ENCODE measurements at places on chromosomes 6 and 20.

DNA sequence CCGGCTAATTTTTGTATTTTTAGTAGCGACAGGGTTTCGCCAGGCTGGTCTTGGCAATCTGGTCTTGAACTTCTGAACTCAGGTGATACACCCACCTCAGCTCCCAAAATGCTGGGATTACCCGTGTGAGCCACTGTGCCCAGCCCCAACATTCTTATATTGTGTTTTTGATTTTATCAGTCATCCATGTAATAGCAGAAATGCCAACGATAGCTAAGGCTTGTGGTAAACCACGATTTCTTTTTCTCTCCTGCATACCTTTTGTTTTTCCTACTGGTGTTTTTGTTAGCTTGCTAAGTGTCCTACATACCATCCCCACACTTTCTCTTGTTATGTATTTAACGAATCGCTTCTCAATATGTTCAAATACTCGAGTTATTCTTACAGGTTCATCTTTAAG lies 12.1 kb downstream of the PHACTR2 start:
- no peak for DNase-seq

- DNase-seq: peak; percentile 39
Measured at GRCh38 chr6:161273274-161273751, 548 bp downstream of the AGPAT4 start.

- DNase-seq: no peak
Measured at GRCh38 chr20:63125838-63126601, 89.9 kb downstream of the YTHDF1 start.

- DNase-seq: no peak
Measured at GRCh38 chr20:47455133-47456040, 46.3 kb upstream of the NCOA3 start.

- DNase-seq: no peak
Measured at GRCh38 chr6:40989204-40990169, 49.5 kb downstream of the UNC5CL start.

DNA sequence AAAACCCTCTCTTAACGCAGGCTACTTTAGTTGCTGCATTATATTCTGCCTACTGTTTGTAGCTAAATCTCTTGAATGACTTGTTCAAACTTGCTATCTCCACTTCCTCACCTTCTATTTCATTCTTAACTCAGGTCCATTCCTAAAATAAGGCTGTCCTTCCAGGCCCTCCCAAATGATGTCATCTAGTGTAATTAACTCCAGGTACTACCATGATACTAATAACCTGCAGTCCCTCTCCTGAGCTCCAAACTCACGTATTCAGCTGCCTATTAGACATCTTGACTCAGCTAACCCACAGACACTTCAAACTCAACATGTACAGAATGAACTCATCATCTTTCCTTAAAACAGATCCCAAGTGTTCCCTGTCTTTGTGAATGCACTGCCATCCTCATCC lies 10.5 kb upstream of the TOP1 start:
- no peak for DNase-seq

DNA sequence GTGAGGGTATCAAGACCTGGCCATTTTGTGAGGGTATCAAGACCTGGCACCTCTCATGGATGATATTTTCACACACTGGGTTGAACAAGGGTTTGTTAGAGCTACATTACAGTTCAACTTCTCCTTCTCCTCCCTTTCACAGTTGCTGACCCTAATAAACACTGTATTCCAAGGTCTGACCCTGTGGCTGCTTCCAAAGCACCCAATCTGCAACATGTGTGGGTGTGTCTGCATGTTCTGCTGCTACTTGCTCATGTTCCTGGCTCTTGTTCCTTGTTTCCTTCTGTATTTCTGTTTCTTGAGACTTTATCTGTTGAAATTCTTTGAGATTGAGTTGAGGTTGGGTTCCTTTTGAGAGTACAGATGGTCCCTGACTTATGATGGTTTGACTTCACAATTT lies 162.1 kb upstream of the GMDS start:
- DNase-seq: no peak

GRCh38 chr6:111788379-111789276 lies 84.6 kb downstream of the FYN start:
- no peak for DNase-seq

DNA sequence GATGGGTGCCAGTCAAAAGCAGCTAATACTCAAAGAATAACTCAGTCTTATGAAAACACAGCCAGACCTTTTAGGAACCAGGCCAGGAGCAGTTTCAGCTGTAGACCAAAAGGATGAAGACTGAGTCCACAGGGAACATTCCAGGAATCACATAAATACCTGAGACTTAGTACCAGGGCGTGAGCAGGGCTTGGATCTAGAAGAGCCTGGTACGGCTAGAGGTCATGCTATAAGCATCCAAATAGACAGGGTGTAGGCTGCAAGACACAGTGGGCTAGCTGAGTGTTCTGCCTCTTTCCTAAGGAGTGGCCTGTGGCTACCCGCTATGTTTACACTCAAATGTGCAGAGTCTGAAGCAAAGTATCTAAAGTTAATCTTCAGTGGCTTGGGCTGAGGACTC lies 29.5 kb upstream of the LRRC1 start:
- DNase-seq: no peak

- DNase-seq: peak; percentile 53
Measured at GRCh38 chr6:106553440-106553839, 75.9 kb downstream of the RTN4IP1 start.

DNA sequence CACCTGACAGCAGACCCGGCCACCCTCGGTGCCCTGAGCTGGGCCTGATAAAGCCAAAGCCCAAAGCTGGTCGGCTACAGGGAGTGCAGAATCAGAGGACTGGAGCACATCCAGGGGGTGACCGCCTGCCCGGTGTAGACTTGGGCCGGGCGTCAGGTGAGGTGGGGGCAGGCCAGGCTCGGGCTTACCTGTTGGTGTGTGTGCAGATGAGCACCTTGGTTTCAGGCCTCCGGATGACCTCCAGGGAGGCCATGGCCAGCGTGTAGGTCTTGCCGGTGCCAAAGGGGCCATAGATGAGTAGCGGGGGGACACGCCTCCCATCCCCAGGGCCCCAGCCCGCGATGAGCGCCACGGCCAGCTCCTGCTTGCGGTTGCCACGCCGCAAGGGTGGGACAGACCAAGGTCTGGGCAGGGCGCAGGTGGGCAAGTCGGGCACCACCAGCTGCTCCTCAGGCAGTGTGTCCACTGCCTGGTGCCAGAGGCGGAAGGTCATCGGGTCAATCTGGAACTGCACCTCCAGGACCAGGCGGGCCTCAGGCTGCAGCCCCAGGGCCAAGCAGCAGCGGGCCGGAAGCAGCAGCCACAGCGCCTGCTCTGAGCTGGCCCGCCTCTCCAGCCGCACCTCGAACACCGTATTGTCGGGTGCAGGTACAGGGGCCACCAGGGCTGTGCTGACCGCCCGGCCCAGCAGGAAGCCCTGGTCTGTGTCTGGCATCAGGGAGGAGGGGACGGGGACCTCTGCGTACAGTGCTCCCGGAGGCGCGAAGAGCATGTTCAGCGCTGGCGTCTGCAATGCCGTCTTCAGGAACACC lies 5.7 kb downstream of the HELZ2 start:
- no peak for DNase-seq

- DNase-seq: no peak
Measured at GRCh38 chr6:67888886-67889681, 746.0 kb upstream of the ADGRB3 start.

DNA sequence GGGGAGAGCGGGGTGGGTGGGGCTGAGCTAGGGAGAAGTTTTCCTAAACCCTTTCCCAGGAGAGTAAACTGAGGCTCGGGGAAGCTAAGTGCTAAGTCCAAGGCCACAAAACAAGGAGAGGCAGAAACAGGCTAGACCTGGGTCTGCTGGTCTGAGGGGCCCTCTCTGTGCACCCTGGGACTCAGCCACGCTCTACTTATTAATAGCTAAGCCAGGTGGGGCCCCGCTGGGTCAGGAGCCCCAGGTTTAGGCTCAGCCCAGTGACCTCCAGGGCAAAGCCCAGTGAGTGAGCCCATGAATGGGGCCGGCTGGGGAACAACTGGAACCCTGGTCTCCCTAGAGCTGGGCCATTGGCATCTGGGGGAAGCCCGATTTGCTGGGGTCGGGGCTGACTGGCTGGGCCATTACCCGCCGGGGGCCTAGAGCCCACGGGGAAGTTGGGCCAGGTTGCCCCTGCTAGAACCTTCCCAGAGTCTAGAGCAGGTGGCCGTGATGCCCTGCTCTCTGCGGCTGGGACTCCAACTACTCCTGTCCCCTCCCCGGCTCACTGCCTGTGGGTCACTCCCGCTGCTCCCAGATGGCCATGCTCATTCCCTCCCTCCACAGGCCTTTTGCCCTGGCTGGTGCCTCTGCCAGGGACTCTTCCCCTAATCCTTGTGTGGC lies 24.1 kb upstream of the NOL4L start:
- DNase-seq: no peak

- DNase-seq: no peak
Measured at GRCh38 chr6:161274898-161275297, 1.0 kb upstream of the AGPAT4 start.

DNA sequence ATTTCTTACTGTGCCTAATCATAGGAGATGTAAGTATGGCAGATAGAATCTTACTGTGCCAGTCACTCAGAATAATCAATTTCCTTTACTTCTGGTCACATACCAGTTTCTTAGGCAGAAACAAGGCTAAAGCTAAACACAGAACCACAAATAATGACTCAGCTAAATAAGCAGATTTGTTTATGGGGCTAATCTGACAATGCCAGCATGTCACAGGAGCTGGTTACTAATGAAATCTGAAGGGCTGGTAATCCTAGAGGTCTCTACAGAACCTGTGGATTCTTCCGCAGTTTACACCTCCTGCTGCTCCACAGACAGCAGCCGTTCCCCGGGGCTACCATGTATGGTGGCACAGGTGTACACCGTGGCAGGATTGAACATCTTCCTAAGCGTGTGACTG lies 80.8 kb downstream of the LYRM4 start:
- DNase-seq: no peak

DNA sequence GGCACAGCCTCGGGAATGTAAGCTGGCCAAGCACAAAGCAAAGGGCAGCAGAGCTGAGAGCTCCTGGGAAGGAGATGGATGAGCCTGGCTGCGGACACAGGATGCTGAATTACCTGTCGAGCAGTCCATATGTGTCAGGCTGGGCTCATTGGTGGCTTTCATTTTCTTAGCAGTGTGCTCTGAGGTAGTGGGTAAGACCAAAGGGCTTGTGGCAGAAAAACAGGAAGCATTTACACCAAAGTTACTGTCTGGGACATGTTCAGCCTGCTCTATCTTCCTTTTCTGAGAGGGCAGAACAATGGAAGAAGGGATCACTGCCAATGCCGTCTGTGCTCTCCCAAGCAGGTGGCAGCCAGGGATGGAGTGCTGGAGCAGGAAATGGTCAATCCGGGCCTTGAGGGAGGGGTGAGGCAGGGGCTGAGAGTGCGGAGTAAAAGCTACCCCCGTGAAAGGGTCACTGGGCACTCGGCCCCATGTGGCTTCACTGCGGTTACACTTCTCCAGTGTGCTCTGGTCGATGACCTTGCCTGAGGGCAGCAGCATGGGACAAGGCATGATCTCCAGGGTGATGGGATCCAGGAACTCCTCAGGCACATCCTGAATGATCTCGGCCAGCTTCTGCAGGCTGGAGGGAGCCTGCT lies 36.9 kb upstream of the AVP start:
- no peak for DNase-seq

DNA sequence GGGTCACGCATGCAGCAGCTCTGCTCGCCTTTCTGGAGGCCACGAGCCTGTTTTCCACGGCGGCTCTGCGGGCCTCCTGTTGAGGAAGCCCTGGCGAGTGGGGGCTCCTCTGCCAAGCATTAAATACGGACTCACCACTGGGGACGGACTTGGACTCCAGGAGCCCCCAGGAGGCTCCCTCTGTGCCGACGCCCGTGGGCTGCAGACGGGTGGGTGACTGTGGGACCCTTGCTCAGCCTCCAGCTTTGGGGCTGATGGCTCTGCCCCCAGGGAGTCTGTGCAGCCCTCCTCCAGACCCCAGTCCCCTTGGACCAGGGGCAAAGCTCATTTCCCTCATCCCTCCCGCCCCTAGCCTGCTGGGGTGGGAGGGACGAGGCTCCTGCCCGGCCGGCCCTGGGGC lies 236.2 kb downstream of the TAF4 start:
- DNase-seq: no peak

DNA sequence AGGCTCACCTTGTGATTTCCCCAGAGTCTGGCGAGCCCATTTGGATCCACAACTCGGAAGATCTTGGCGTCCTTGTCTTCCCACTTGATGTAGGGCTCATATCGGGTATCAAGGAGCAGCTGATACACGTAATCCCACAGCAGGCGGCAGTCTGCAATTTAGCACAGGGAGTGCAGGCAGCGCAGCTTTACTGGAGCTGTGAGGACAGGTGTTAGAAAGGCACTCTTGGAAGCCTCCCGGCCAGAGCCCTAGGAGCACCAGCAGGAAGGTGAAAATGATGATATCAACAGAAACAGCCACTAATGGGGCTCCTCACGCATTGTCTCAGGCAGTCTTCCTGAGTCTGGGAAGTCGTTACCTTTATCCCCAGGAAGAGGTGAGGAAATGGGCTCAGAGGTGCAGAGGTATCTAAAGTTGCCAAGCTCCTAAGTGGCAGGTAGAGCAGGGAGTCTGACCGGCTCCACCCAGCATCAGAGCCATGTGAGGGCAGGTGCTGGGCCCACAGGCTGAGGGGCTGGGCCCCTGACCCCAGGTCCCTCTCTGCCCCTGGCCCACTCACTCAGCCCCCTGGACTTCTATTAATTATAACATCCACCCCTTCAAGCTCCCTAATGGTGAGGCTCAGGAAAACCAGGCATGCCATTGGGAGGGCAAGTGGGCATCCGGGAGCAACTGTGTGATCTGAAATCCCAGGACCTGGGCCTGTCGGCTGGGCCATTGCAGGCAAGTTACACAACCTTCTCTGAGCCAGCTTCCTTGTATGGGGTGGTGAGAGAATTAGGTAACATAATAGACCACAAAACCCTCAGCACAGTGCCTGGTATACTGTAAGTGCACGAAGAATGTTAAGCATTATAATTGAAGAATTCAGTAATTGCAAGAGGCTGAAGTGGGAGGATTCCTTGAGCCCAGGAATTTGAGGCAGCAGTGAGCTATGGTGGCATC lies 18.3 kb downstream of the ETV7 start:
- DNase-seq: no peak
